ENCODE measurements at places on chromosomes 2 and 18. TPM values are rescaled to one million over a fixed set of nuclear protein-coding genes. Genes with fewer than 3 reads are reported as not detected.

The RETREG2 gene
- 72.7 TPM for total RNA-seq

The RAPH1 gene
- total RNA-seq, result 16.6 TPM

The RNU2-63P gene
- total RNA-seq, result not detected

The STARD6 gene
- not detected for total RNA-seq

The KCNIP3 gene
- 11.1 TPM for total RNA-seq

The CABYR gene
- total RNA-seq, result 1.9 TPM

The TBR1 gene
- not detected for total RNA-seq

The SP9 gene
- total RNA-seq, result not detected
